ENCODE measurements at places on chromosomes 1 and 21. TPM values are rescaled to one million over a fixed set of nuclear protein-coding genes. Genes with fewer than 3 reads are reported as not detected.

Gene CORT
- 0.15 TPM for total RNA-seq

Gene FAM163A
- total RNA-seq, result not detected

Gene CDKN2C
- 11.8 TPM for total RNA-seq

Gene PROK1
- total RNA-seq, result not detected

Gene AMY2A
- not detected for total RNA-seq

Gene PRAMEF17
- total RNA-seq, result not detected

Measured in A549 treated with CORT108297 at 1 μM for 4 hours (cell line).